HS-27A (cell line): ENCODE measurements at places on chromosomes 11 and 22.

GRCh38 chr22:34903416-34903815 is 162.5 kb upstream of the ISX start:
- DNase-seq, result no peak

DNA sequence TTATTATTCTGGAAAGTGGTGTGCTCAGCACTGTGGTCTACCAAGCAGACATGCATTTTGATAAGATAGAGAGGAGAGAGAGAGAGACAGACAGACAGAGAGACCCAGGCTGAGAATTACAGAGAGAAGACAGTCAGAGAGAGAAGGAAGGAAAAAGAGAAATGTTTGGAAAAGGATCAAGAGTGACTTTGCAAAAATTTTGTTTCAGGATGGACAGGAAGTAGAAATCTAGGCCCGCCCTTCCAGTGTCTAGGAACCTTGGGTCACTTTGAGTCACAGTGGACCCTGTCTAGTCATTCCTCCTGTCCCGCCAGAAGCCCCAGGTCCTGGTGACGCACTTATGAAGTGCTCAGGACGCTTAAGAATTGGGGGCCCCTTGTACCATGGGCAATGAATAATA is 166.7 kb downstream of the ST3GAL4 start:
- DNase-seq, result no peak

DNA sequence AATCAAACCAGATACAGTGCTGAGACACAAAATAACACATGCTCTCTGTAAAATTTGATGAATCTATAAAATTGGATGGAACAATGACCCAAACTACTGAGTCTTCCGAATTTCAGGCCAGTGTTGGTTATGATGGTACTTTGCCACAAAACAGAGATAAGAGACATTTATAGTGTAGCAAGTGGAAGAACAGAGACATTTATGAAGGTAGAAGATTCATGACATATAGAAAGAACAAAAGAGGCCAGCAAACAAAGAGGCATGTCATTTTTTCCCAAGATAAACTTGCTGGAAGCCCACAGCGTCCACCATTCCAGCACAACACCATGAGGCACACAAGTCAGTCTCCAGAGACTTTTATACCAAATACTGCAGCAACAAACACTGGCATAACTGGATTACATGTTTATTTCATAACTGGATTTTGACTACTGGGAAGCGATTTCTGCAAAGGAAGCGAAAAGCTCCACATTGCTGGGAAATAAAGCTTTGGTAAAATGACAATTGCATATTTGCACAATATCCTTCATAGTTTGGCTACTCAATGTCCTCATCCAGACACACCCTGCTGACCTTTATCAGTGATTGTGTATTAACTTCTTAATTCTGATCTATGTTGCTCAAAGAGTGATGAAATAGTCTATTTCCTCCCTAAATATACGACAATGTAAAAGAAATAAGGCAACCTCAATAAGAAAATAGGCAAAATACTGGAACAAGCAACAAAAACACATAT is 17.5 kb downstream of the DDI1 start:
- no peak for DNase-seq

GRCh38 chr11:61370349-61371005 is 8.3 kb downstream of the TMEM138 start:
- DNase-seq, result no peak

GRCh38 chr22:23838681-23839468 is at the start of gene DERL3:
DERL3 (minus strand) TSS chr22:23839006; CDS start chr22:23838987, 19 bp downstream.
- DNase-seq, result peak; percentile 95

GRCh38 chr11:46948378-46949131 is 12.0 kb downstream of the CSTPP1 start:
- DNase-seq, result no peak

DNA sequence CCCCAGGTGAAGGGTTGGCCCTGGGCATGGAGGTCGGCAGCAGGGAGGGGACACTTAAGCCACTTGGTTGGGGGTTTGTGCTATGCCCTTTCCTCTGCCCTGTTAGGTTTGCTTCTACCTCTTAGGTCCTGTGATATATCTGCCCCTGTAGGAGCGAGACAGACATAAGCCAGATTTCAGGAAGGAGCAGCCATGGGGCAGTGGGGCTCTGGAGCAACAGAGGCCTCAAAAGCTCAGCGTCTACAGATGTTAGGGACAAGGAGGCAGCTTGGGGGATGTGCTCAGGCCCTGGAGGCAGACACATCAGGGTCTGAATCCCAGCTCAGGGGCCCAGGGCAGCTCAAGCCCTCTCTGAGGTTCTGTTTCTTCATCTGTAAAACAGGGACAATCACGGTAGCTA is 27.2 kb upstream of the KCNQ1OT1 start:
- no peak for DNase-seq

DNA sequence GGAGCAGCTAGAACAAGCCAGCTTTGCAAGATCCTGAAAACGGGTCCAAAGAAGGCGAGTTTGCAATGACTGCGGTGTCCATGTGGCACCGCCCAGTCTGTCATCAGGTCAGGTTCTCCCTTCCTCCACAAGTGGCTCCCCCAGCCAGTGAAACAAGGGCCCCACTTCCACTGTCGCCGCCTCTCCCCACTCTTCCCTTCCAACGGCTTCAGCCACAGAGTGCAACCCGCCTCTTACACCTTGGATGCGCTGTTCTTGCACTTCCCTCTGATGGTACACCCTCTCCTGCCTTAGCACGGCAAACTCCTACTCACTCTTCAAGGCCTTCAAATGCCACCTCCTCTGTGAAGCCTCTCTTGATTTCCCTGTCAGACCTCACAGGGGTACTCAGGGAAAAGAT is 10.8 kb upstream of the TCF20 start:
- no peak for DNase-seq

GRCh38 chr11:12436266-12436665 is 58.9 kb downstream of the PARVA start:
- no peak for DNase-seq

DNA sequence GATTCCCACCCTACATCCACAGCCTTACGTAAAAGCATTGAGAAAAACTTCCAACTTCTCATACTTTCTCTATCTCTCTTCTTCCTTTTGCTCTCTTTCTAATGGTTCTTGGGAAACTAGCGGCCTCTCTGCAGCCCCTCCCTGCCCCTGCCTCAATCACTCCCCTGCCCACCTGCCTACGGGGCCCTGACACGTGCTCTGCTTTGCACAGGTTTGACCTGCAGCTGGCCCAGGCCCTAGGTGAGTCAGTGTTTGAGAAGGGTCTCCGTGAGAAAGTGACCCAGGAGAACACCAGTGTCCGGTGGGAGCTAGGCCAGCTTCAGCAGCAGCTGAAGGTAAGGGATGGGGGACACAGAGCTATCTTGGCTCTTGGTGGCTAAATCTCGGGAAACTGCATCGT is 160.4 kb downstream of the MYO18B start:
- no peak for DNase-seq

DNA sequence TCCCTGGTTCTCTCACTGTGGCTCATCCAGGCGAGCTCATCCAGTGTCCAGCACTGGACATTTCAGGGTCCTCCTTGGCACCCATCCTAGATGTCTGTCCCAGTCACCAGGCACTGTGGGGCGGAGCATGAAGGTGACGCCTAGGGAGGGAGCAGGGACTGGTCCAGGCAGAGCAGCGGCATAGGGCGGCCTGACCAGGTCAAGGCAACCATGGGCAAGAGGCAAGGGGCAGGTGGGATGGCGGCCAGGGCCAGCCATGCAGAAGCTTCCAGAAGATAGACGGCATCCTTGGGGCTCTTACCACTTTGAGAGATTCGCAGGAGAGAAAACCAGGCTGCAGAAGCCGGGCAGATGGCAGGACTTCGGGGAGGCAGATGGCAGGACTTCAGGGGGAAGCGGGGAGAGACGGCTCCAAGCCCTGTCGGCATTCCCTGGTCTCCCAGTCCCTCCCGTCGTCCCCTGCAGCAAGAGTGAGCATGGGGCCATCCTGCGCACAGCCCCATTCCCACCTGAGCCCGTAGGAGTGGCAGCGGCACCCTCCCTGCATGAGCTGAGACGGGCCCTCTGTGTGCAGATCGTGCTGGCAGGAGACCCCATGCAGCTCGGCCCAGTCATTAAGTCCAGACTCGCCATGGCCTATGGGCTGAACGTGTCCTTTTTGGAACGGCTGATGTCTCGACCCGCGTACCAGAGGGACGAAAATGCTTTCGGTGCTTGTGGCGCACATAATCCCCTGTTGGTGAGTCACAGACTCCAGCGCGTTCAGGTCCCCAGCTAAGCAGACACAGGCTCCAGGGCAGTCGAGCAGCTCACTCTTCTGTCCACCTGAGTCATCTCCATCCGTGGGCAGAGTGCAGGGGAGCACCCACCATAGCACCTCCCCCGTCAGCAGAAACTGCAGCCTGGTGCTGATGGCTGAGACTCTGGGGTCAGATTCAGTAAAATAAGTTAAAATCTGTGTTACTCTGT is 20.1 kb upstream of the PANX2 start:
- DNase-seq, result no peak

DNA sequence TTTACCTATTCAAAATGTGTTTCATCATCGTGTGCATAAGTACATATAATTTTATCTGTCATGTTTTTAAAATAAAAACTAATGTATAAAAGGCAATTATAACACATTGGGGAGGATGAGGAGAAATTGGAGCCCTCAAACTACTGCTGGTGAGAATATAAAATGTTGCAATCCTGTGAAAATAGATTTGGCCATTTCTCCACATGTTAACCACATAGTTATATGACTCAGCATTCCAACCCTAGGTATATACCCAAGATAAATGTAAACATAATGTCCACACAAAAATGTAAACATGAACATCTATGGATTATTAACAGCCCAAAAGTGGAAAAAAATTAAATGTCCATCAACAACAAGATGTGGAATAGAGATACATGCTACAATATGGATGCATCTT is 928.0 kb upstream of the FAT3 start:
- peak; percentile 14 for DNase-seq

- DNase-seq, result no peak
Observed at GRCh38 chr11:120529911-120530310, 18.4 kb downstream of the GRIK4 start.

DNA sequence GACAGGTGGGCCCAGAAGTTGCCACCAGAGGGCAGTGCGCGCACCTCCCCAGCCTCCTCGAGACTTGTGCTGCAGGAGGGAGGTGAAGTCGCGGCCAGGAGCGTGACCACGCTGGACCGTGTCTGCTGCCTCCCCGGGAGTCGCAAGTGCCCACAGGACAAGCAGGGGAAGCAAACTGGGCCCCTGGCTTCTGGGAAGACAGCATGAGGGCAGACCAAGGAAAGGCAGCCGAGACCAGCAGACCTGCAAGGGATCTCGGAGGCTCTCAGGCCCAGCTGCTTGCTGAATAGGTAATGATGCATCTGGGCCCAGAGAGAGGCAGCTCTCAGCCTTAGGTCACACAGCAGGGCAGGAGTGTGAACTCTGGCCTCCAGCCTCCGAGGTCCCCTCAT is 17.0 kb upstream of the IL2RB start:
- peak; percentile 22 for DNase-seq

- no peak for DNase-seq
Observed at GRCh38 chr11:2920343-2920742, 8.9 kb downstream of the PHLDA2 start.

- no peak for DNase-seq
Observed at GRCh38 chr11:19281555-19281954, 40.8 kb upstream of the E2F8 start.

GRCh38 chr22:40289991-40290459 is 56.3 kb upstream of the ADSL start:
- no peak for DNase-seq

GRCh38 chr11:11119917-11120316 is 233.1 kb downstream of the CSNK2A3 start:
- DNase-seq, result no peak

DNA sequence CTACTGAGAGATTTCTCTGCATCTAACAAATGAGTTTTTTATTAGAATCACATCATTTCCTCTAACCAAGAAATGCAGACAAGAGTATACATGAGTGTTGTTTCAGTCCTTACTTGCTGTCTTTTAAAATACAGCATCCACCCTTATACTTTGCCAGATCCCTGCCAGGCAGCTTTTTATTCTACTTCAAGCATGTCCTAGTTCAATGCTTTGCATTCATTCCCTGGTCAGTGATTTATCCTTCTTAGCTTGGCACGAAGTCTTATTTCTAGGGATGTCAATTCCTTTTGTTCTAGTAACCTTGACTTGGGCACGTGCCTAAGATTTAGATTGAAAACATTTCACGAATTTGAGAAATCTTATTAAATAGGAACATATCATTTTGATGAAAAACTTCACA is 307.2 kb upstream of the MPPED2 start:
- no peak for DNase-seq

GRCh38 chr11:11531131-11531908 is 90.5 kb downstream of the GALNT18 start:
- DNase-seq, result no peak

DNA sequence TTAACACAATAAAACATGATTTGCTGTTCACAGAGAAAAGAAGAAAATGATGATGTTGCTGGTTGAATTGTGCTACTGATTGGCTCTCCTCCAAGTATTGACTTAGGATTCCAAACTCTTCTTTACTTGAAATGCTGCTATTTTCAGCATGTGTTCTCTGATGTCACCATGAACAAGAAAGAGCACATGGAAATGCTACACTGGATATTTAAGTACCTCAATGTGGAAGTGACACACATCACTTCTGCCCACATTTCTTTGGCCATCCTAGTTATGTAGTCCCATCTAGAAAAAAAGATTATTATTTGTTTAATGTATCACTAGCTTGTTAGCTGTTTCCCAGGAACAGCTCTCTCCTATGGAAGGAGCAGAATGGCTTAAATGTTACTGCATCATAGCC is 27.2 kb downstream of the OR52B2 start:
- DNase-seq, result no peak

- DNase-seq, result no peak
Observed at GRCh38 chr11:9187616-9188015, 77.5 kb downstream of the DENND5A start.

DNA sequence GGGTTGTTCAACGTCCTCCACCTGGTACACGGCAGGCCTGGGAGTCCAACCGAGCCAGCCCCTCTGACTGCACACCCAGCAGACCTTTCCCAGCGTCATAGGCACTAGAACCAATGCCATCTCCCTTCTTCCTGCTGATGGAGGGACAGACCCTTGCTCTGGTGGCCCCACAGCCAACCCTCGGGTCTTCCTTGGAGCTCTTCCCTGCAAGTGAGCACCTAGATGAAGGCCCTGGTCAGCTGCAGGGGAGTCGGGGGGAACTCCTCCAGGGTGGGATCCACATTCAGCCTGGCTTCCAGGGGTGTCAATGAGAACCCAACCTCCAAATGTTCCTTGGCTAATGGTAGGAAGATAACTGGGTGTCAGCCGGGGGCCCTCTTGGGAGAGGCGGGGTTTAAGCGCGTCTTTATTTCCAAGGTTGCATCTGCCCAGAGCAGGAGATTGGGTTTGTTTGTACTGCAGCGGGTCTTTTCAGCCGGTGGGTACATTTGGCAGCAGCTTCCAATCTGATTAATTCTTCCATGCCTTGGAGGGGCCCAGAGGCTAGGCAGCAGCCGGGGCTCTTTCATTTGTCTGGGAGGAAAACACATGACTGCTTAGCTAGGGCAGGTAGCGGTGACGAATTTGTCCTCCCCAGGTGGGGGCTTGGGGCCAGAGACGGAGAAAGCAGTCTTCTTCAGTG is 56.0 kb upstream of the SHISAL1 start:
- DNase-seq, result no peak

GRCh38 chr11:297051-297585 is 2.2 kb downstream of the IFITM5 start:
- no peak for DNase-seq

- DNase-seq, result peak; percentile 34
Observed at GRCh38 chr11:102940714-102941588, 14.6 kb downstream of the MMP13 start.

GRCh38 chr11:44010789-44011251 is 37.0 kb upstream of the ACCSL start:
- no peak for DNase-seq
